ENCODE measurements at places on chromosomes 7 and 10.

DNA sequence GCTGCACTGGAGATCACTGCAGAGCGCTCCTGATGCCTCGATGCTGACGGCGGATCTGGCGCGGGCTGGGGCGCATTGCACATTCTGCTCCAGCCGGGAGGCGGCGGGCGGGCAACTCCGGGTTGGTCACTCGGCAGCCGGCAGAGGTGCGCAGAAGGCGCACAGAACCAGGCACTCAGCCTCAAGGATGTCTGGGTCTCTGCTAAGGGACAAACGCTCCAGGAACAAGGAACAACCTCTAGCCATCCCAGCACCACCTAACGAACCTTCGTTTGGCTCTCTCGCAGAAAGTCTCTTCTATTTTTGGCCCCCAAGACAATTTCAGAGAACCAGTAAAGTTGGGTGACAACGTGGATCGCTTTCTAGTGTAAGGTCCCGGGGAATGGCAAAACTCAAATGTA is 254.6 kb downstream of the OTUD1 start:
- DNase-seq = no peak

GRCh38 chr7:1804310-1804709 is 134.2 kb downstream of the ELFN1 start:
- no peak for DNase-seq

DNA sequence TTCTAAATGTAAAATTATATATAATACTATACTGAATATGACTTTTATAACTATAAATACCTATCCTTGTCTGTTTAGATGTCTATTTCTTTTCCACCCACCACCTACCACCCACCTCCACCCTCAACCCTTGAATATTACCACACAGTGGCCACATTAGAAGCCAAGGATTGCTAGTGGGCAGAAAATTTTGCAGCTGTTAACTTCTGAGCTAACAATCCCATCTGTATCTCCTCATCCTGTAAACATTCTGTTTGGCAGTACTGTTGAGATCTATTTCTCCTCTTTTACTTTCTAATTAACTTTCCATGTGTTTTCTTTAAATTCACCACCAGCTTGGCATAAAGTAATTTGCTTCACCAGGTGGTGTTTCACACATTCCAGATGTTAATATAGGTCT is 281.1 kb upstream of the BMPER start:
- no peak for DNase-seq

DNA sequence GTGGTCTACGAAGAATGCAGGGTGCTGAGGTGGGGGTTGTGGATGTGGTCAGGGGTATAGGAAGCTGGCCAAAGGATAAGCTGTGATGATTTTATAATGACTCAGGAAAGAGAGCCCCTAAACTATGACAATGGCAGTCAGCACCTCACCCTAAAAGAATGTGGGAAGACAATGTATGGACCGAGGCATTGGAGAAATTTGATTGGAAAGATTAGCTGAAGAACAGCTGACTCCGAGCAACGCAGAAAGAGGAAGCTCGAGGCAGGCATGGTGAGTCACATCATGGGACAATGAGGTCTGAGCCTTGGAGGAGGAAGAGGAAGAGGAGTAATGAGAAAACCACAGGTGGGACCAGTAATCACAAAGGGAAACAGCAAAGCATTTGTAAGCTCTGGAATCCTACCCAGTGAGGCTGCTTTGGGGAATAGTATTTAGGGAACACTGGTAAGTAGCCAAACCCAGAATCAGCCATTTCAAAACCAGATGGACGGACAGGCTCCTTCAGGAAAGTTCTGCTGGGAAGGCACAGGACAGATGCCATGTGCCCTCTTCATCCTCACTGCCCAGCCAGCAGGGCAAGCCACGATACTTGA is 295.4 kb downstream of the PRPF18 start:
- no peak for DNase-seq

GRCh38 chr10:34434119-34434594 is 380.9 kb downstream of the PARD3 start:
- DNase-seq = no peak

- DNase-seq = no peak
Observed at GRCh38 chr7:34497153-34497777, 160.8 kb upstream of the NPSR1 start.

DNA sequence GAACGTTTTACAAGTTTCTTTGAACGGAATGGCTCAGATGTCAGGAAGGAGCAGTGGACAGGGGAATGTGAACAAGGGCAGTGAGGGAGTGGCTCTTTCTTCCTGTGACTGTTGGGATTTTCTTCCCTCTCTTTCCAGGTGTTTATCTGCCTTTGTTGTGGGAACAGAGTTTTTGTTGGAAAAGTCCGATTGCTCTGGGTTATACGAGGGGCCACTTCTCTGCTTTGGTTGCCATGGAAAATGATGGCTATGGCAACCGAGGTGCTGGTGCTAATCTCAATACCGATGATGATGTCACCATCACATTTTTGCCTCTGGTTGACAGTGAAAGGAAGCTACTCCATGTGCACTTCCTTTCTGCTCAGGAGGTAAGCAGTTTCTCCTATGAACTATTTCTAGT is 41.4 kb downstream of the ZRANB1 start:
- no peak for DNase-seq

GRCh38 chr10:89609833-89610346 is 35.2 kb downstream of the PANK1 start:
- DNase-seq = no peak

DNA sequence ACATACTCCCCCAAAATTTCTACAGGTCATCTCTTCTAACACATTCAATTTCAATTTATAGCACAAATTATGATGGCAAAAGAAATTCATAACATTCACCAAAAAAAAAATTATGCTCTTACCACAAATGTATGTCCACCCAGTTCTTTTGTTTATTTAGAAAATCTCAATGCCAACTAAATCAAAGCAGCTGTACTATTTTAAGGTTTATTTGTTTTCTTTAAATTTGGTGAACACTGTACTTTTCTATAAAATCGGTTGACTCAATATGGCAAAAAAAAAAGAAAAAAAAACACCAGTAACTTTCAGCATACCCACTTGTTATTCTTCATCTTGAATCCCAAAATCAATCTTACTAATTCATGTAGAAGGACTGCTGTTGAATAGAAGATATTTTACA is 225.7 kb downstream of the AGMO start:
- DNase-seq = no peak

DNA sequence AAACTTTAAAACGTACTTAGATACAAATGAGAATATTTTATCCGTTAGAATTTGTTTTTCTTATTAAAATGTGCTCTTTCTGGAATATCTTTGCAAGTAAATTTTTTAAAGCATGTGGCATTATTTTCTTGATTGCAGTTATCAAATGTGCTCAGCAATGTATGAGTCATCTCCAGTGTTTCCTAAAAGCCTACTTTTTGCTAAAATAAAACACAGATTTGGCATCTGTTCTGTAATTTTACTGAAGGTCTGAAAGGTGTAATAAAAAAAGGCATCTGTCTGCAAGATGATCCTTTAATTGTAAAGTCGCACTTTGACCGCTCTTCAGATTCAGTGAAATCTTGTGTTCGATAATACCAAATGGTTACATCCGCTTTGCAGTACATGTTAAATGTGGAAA is 3.4 kb downstream of the GNAT3 start:
- DNase-seq = no peak

GRCh38 chr7:50119815-50120637 is 27.0 kb upstream of the ZPBP start:
- DNase-seq = no peak

GRCh38 chr7:83913174-83913573 is 264.2 kb upstream of the SEMA3E start:
- DNase-seq = no peak

DNA sequence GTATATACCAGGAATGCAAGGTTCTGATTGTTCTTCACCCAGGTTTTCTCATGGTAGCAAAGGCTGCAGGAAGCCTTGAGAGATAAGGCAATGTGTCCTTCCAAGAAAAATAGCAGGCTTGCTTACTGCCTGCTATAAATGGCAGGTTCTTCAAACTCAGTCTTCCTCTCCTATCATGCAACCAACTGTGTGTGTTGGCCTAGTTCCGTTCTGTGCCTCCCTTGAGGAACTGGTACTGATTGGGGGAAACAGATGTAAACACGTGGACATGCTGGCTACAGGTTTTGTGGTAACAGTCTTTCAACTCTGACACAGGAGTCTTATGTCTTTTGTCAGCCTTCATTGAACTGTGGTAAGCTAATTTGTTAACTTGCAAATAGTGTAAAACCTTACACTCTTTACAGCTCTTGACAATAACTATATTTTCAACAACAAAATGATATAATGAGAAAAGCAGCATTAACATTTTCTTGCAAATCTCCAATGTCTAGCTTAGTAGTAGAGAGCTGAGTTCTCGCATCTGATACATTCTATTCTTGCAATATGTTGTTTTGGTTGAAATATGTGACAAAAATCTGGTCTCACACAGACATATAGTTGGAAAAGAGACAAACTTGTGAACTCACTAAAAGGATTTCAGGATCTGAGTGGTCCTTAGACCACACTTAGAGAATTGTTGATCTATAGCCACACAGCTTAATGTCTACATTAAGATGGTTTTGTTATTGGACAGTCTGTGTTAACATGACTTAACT is 54.7 kb upstream of the LSM8 start:
- DNase-seq = no peak

DNA sequence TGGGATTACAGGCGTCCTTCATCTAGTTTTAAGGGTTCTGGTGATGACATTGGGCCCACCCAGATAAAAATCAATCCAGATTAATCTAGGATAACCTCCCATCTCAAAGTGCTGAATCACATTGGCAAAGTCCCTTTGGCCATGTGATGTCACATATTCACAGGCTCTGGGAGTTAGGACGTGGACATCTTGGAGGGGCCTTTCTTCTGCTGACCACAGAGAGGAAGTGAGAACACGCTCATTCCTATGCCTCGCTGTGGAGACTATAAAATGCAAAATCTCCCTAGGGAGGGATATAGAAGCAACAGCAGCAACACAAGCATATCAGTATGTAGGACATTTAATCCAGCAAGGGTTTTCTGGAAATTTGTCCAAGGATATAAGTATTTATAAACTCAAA is 266.0 kb upstream of the PITRM1 start:
- no peak for DNase-seq
